ENCODE measurements at places on chromosomes 6 and 20. TPM values are rescaled to one million over a fixed set of nuclear protein-coding genes. Genes with fewer than 3 reads are reported as not detected.

The STMND1 gene
- not detected for polyA plus RNA-seq

The DEFB116 gene
- not detected for polyA plus RNA-seq

The VGLL2 gene
- not detected for polyA plus RNA-seq

The NKAIN4 gene
- polyA plus RNA-seq, result not detected

The CDSN gene
- not detected for polyA plus RNA-seq

The ZNF318 gene
- 12.7 TPM for polyA plus RNA-seq

The TBXT gene
- polyA plus RNA-seq, result not detected

The OXT gene
- not detected for polyA plus RNA-seq

The HCRTR2 gene
- polyA plus RNA-seq, result not detected

DNA sequence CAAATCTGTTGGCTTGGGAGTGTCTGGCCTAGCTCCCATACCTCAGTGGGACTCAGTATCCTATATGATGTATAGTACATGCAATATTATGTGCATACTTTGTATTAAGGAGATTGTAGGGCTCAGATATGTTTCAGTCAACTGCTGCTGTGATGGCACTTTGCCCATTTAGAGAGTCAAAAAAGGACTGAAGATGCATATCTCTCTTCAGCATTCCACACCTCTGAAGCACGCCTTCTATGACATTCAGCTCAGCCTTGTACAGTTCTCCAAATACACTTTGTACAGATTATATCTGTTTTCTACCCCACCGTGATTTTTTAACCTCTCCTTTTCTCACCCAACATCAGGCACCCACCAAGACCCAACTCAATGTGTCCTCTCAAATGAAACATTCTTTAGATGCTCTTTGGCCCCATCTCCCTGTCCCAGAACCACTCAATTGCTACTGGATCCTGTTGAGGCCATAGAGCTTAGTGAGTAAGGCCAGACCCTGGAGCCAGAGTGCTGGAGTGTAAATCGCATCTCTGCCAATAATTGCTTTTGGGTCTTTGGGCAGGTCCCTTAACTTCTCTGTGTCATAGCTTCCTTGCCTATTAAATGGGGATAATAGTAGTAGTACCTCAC lies 15.6 kb downstream of the ENPP1 start:
- H3K36me3 ChIP-seq, result no peaks in the 10 kb centered on the region
- H3K4me1 ChIP-seq, result no peaks in the 10 kb centered on the region
- H3K27ac ChIP-seq, result no peak overlapping the region
- no peaks in the 10 kb centered on the region for H3K27me3 ChIP-seq
- no peak overlapping the region for H3K4me3 ChIP-seq

DNA sequence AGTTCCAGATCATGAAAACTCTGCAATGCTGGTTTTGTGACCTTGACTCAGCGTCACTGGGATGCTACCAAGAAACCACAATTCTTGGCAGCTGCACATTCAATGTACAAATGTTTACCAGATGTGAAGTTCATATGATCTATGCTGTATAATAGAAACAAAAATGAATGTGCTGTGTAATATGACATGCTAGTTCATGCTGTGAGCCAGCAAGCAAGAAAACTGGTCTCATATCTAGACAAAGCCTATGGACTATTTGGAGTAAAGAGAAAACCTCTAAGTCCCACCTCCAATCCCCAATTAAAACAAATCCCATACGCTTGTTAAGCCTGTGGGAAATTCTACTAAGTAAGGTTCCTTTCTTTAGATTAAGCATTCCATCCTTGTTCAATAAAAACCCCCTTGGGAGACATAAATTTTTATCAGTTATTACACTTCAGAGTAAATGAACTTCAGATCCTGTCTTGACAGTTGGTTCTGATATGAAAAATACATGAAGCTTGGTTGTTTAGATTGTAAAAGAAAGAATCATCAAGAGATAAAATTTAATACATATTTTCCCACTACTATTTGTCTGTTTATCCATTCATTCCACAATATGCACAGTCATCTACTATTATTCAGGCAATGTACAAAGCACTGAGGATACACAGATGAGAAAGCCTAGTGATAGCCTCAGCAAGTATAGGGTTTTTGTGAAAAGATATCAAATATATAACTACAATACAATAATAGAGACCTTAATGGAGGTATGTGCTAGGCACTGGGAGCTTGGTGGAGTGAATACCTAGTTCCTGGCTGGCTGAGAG lies 20.1 kb downstream of the COL21A1 start:
- no peaks in the 10 kb centered on the region for H3K27me3 ChIP-seq
- H3K4me3 ChIP-seq, result no peak overlapping the region
- H3K36me3 ChIP-seq, result no peaks in the 10 kb centered on the region

DNA sequence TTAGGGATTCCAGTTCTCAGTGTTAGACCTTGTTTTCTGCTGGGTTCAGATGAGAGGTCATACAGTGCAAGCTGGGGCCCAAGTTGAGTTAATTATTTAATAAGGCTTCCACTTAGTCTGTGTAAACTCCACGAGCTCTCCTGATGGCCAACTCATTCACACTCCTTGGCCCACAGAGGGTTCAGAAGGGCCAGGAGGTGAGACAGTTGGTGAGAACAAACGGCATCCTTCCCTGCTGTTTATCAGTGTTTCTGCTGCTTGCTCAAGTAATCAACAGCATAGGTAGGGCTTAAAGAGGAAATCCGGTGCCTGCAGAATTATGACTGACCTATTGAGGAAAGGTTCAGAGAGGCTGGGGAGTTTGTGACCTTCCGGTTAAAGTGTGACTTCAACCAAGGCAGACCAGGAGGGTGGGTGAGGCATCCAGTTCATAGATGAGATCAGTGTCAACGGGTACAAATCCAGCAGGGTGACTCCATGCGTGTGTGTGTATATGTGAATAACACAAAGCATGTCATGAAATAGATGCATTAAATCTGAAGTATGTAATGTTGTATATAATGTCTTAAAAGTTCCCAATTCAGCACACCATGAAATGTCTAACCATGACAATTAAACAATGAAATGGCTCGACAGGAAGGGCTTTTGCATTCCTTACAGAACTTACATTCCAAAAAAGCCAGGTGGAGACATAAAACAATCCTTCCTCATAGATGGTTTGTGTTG lies 37.4 kb upstream of the BCAS1 start:
- H3K4me3 ChIP-seq, result no peak overlapping the region
- DNase-seq, result no peak
- no peaks in the 10 kb centered on the region for H3K4me1 ChIP-seq
- H3K36me3 ChIP-seq, result no peaks in the 10 kb centered on the region
- H3K27ac ChIP-seq, result no peak overlapping the region

- no peaks in the 10 kb centered on the region for H3K36me3 ChIP-seq
- H3K27me3 ChIP-seq, result no peaks in the 10 kb centered on the region
- H3K4me1 ChIP-seq, result no peaks in the 10 kb centered on the region
- no peak overlapping the region for H3K27ac ChIP-seq
- DNase-seq, result no peak
Measured at GRCh38 chr6:23403460-23403859, 722.6 kb upstream of the NRSN1 start.

DNA sequence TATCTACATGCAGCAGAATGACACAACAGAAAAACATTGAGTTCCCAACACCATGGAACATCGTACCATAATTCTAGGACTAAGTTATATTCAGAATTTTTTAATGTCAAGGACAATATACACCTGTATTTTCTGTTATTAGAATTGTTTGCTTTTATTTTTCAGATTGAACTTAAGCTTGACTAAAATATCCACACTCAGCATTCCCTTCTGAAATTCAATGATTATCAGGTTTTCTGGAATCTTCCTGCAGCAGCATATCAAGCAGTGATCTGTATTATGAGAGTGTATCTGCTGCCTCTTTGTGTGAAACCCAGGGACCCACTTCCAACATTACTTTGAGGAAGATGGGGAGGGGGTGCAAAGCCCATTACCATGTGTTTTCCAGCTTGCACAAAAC lies 578.6 kb upstream of the JAG1 start:
- DNase-seq, result no peak
- H3K36me3 ChIP-seq, result no peaks in the 10 kb centered on the region
- H3K27me3 ChIP-seq, result no peaks in the 10 kb centered on the region
- H3K27ac ChIP-seq, result no peak overlapping the region
- no peak overlapping the region for H3K4me3 ChIP-seq

GRCh38 chr6:135002229-135002844 lies 52.3 kb downstream of the HBS1L start:
- no peaks in the 10 kb centered on the region for H3K36me3 ChIP-seq
- H3K4me3 ChIP-seq, result no peak overlapping the region
- no peaks in the 10 kb centered on the region for H3K27me3 ChIP-seq
- no peak overlapping the region for H3K27ac ChIP-seq
- H3K4me1 ChIP-seq, result no peaks in the 10 kb centered on the region

DNA sequence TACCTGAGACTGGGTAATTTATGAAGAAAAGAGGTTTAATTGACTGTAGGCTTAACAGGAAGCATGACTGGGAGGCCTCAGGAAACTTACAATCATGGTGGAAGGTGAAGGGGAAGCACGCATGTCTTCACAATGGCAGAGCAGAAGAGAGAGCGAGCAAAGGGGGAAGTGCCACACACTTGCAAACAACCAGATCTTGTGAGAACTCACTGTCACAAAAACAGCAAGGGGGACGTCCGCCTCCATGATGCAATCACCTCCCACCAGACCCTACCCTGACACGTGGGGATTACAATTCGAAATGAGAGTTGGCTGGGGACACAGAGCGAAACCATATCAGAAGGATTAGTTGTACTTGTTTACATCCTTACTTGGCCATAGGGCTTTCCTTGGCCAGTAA lies 49.7 kb downstream of the FIG4 start:
- H3K36me3 ChIP-seq, result peaks cover 4% of the 10 kb centered on the region
- H3K27ac ChIP-seq, result no peak overlapping the region
- H3K4me1 ChIP-seq, result no peaks in the 10 kb centered on the region
- no peak for DNase-seq
- H3K4me3 ChIP-seq, result no peak overlapping the region

GRCh38 chr6:134416418-134417154 lies 98.7 kb upstream of the SGK1 start:
- H3K27ac ChIP-seq, result no peak overlapping the region
- DNase-seq, result no peak
- H3K4me1 ChIP-seq, result no peaks in the 10 kb centered on the region
- no peaks in the 10 kb centered on the region for H3K36me3 ChIP-seq

DNA sequence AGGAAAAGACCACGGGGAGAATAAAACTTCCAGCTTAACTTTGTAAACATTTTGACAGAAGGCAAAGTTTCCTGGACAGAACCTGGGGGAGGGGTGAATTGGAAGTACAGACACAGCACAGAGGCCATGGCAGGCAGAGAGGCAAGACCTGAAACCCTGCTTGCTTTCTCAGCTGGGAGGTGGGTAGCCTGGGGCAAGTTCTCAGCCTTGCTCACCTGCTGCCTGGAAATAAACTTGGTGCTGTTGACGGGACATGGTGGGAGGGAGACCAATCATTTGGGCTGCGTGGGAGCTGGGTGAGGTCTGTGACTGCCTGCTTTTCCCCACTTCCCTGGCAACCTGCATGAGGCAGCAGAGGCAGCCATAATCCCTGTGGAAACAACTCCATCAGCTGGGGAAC lies 221.3 kb downstream of the MOXD1 start:
- no peak overlapping the region for H3K4me3 ChIP-seq
- no peaks in the 10 kb centered on the region for H3K36me3 ChIP-seq
- no peak overlapping the region for H3K27ac ChIP-seq
- H3K27me3 ChIP-seq, result no peaks in the 10 kb centered on the region
- DNase-seq, result no peak

- no peak overlapping the region for H3K4me3 ChIP-seq
- no peaks in the 10 kb centered on the region for H3K27me3 ChIP-seq
- H3K36me3 ChIP-seq, result no peaks in the 10 kb centered on the region
- no peak overlapping the region for H3K27ac ChIP-seq
Measured at GRCh38 chr6:139521338-139521737, 146.9 kb upstream of the CITED2 start.

DNA sequence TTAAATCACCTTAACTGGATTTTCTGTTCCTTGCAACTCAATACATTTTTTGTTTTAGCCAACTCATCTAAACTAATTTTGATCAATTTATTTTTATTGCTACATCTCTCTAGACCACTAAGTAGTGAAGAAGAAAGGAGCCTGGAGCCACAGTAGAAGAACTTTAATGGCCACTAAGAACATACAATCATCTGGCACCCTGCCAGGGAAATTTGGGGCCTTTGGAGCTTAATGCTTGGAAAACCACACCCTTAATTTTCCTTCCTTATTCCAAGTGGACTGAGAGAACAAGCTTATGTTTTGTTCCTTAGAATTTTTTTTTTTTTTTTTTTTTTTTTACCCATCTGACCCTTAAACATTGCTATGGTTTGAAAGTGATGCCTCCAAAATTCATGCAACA lies 12.0 kb upstream of the GMDS start:
- H3K27ac ChIP-seq, result no peak overlapping the region
- no peak overlapping the region for H3K4me3 ChIP-seq
- DNase-seq, result no peak
- H3K36me3 ChIP-seq, result peaks cover 9% of the 10 kb centered on the region
- no peaks in the 10 kb centered on the region for H3K27me3 ChIP-seq
- no peaks in the 10 kb centered on the region for H3K4me1 ChIP-seq

- H3K27me3 ChIP-seq, result no peaks in the 10 kb centered on the region
- H3K36me3 ChIP-seq, result no peaks in the 10 kb centered on the region
- DNase-seq, result no peak
- H3K4me1 ChIP-seq, result no peaks in the 10 kb centered on the region
- H3K27ac ChIP-seq, result no peak overlapping the region
Measured at GRCh38 chr6:4071330-4071729, 7.6 kb downstream of the FAM217A start.

DNA sequence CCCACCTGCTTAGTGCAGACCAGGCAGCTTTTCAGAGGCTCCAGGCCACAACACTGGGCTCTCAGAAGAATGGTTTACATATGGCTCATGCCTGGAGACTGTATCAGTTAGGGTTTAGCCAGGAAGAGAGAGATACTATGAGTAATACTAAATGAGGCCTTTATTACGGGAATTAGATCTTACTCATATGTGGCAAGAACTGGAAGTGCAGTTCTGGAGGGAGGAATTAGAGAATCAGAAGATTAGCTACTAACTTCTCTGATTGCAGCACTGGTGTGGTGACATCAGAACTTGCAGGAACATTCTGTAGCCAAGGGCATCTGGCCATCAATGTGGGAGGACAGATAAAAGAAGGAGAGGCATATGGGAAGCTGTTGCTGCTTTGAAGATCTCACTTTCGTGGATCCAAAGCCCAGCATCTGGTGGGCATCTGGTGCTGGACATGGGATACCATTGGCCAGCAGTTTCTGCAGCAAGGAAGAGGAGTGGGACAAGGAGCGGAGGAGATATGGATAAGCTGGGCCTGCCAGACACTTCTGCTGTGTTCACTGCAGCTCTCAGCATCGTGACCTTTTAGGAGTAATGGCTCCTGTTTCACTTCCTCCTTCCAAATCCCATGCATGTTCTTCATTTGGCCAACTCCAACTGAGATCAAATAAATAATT lies 248.5 kb downstream of the BTBD3 start:
- no peaks in the 10 kb centered on the region for H3K36me3 ChIP-seq
- H3K27me3 ChIP-seq, result no peaks in the 10 kb centered on the region
- no peaks in the 10 kb centered on the region for H3K4me1 ChIP-seq
- H3K4me3 ChIP-seq, result no peak overlapping the region
- DNase-seq, result peak; percentile 80
- no peak overlapping the region for H3K27ac ChIP-seq

GRCh38 chr6:153411070-153411648 lies 280.1 kb upstream of the RGS17 start:
- H3K27me3 ChIP-seq, result no peaks in the 10 kb centered on the region
- H3K36me3 ChIP-seq, result no peaks in the 10 kb centered on the region
- no peak for DNase-seq
- H3K27ac ChIP-seq, result no peak overlapping the region

GRCh38 chr20:9300534-9300933 lies 213.9 kb upstream of the LAMP5 start:
- H3K4me3 ChIP-seq, result no peak overlapping the region
- H3K4me1 ChIP-seq, result peaks cover 6% of the 10 kb centered on the region
- no peaks in the 10 kb centered on the region for H3K36me3 ChIP-seq
- no peak for DNase-seq
- H3K27ac ChIP-seq, result no peak overlapping the region
